IMR-90 (cell line): ENCODE measurements at places on chromosomes 6 and 20. TPM values are rescaled to one million over a fixed set of nuclear protein-coding genes. Genes with fewer than 3 reads are reported as not detected.
A peak's percentile ranks its signal among the peaks of the same experiment; 100 is the strongest.

The SLPI gene
- not detected in 2 replicates for polyA plus RNA-seq

The HSPA12B gene
- polyA plus RNA-seq, result not detected in 2 replicates

The AKAP12 gene
- polyA plus RNA-seq, result 50.0 and 56.0 TPM in 2 replicates

The RMND1 gene
- 10.6 and 13.1 TPM in 2 replicates for polyA plus RNA-seq

The CHRNA4 gene
- polyA plus RNA-seq, result not detected in 2 replicates

The FAM83B gene
- 0.02 TPM in 1 of 2 replicates, not detected in the other for polyA plus RNA-seq

The FAM229B gene
- 23.2 and 25.6 TPM in 2 replicates for polyA plus RNA-seq

The SOBP gene
- 0.60 and 0.99 TPM in 2 replicates for polyA plus RNA-seq

GRCh38 chr6:125507987-125508655, 206.4 kb upstream of the HDDC2 start:
- DNase-seq, result no peak

DNA sequence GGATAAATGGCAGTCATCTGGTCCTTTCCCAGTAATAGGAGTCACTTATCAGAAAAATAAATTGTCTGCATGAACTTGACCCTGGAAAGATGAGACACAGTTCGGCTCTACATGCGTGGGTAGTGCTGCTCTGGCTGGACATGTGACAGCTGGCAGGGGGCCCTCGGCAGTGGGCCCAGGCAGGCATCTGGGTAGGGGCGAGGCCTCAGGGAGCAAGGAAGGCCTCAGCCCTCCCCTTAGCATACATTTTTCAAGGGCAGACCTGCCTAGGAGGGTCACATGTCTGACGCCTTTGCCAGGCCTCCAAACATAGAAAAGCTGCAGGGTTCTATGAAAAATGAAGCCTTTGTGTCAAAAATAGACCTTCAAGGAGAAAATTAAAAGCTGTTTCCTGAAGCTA, 12.8 kb upstream of the ILRUN start:
- peak; percentile 83 for DNase-seq

DNA sequence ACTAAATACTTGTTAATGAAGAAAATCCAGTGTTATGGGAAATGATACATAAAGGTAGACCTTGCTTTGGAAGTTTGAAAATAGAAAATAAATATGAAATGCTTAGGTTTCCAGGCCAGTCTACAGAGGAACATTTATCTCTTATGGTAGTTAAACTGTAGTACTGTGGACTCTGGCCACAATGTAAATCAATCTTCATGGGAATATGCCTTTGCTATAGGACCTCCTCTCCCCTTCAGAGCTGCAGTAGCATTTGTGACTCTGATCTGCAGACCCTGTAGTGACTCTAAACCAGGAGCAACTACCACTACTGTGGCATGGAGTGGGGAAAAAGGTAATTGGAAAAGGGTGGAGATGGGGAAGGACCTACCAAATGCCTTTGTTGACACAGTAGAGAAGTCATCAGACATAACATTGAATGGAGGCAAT, 4.5 kb downstream of the HSPA1A start:
- DNase-seq, result no peak

GRCh38 chr6:119327810-119328209, 21.8 kb downstream of the MAN1A1 start:
- DNase-seq, result no peak

DNA sequence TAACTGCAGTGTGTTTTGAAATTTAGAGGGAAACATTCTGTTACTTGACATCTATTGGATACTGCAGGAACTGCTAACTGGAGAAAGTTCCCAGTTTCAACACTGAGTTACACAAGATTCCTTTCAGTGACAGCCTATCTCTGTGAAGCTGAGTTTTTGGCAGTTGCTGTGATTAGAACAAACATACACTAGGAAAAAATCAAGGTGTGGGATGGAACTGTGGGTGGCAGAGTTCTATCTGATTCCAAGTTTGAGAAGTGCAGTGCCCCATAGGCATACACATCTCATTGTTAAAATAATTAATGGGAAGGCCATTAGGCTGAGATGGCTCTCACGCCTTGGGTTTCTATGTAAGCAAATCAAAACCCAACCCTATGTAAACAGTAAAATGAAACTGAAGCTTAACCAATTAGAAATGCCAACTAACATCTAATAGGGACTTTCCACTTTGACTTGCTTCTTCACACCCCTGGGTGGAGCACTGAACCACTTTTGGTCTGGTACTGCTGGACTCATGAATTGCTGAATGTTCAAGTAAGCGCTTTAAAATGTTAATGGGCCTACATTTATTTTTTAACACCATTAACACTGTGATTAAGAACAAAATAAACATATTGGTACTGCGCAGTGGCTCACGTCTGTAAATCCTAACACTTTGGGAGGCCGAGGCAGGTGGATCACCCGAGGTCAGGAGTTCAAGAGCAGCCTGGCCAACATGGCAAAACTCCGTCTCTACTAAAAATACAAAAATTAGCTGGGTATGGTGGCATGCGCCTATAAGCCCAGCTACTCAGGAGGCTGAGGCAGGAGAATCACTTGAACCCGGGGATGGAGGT, 55.2 kb upstream of the TBC1D7 start:
- DNase-seq, result peak; percentile 54

DNA sequence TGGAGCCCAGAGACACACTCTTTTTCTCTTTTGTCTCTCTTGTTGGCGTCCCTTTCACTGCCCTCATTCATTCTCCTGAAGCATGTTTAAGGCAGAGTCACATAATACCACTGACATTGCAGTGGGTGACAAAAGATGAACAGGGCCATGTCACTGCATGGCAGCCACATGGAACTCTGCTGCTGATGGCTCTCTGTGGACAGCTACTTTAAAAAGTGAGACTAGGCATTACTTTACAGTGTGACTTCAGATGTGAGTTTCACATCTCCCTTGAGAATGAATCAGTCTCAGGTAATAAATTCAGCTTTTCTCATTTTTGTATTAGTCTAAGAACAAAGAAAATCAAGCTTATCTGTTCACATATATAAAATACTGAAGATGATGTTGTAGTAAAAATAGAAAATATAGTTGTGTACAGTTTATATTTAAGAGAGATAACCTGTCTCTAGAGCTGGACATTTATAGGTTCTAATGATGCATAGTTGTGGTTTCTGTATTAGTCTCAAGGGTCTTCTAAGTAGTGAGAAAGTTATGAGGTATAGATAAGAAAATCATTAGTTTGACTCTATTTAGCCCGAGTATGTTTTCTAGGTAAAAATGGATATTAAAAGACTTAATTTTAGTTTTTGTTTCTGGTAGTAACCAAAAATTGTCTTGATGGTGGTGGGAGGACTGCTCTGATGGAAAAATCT, 6.1 kb downstream of the MRS2 start:
- DNase-seq, result no peak

GRCh38 chr20:32189691-32190615, 17.6 kb downstream of the PLAGL2 start:
- DNase-seq, result peak; percentile 11

- no peak for DNase-seq
Measured at GRCh38 chr6:29824144-29824543, 3.5 kb upstream of the HLA-G start.

DNA sequence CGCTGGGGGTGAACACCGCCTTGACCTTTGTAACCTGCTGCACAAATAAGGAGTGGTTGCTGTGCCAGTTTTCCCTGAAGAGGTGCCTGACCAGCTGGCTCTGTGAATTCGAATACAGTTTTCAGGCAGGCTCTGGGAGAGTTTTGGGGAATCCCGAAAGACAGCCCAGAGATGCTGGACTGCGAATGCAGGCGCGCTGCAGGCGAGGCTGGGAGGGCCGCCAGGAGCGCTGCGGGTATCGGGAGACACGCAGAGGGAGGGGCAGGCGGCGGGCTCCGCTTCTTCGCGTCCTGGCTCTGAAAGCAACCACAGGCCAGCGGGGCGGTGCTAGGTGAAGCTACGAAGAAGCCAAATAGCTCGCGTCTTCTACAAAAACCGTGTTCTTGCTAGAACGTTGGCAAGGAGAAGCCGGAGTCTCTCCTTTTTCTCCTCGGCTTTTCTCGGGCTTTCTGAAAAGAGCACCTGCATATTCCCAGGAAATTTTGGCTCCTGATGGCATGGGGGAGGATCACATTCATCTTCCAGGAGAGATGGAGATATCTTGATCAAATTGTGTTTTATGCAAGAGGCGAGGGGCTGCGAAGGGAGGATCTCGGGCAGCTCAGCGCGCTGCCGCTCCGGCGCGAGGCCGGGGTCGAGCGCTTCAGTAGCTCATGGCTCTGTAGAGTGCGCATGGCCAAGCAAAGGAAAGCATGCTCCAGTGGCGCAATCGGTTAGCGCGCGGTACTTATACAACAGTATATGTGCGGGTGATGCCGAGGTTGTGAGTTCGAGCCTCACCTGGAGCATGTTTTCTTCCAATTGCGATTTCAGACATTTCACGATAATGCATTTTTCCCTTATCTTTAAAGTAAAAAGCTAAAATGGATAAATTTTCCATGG, 158.1 kb upstream of the ZNF184 start:
- DNase-seq, result peak; percentile 47

GRCh38 chr6:41427642-41428335, 92.4 kb downstream of the NCR2 start:
- DNase-seq, result no peak

DNA sequence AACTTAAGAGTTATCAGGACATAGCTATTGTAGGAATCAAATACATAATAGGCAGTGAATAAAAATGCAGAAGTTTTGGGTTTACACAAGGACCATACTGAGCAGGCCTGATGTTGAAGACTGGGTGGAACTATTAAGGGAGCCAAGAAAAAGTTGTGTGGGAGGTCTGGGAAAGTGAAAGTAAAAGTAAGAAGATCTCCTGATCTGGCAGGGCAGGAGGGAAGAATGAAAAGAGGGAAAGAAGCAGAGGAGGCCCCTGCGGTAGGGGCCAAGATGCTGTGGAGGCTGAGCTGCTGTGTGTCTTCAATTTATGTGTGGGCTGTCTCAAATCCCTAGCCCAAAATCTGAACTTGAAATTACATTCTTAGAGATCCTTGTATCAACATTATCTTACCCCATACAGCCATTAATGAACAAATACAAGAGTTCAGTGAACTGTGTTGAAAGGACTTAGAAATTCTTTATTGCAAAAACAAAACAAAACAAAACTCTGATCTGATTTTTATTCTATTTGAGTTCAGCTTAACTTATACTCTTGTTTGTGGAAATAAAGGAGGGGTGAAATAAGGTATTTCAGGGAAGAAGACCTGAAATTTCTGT, 1183.8 kb downstream of the HACE1 start:
- no peak for DNase-seq

DNA sequence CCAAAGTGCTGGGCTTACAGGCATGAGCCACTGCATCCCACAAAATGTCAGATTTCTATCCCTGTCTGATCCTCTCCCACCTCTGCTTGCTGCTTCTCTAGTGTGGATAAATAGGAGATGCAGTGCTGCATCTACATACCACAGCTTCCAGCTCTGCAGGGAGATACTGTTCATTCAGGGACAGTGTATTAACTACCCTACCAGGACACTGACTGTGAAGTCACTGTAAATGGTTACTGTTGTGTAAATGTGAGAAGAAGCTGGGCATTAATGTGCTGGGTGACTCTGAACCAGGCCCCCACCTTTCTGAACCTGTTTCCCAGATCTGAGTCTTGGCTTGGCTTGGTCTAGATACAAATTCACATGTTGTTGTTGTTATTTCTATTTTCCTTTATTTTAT, 488.6 kb upstream of the SULF2 start:
- no peak for DNase-seq

GRCh38 chr6:92354270-92354829, 1065.0 kb downstream of the EPHA7 start:
- DNase-seq, result peak; percentile 4

DNA sequence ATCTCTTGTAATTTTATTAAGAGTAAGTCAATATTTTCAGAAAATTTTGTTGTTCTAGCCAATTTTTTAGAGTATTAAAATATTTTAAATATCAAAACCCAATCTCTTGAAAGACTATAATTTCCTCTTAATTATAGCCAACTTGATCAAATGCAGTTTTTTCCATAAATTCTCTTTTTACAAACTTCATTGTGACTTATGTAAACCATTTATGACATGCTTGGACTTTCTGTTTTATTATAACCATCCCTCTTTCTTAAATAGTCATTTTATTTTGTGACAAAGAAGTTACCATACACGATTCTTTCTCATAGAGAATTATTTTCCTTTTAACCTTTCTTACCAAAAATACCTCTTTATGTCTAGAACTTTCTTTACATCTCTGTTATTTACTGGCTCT, 1075.5 kb downstream of the KHDRBS2 start:
- no peak for DNase-seq

GRCh38 chr6:125114248-125114858, 39.2 kb upstream of the TPD52L1 start:
- peak; percentile 61 for DNase-seq

DNA sequence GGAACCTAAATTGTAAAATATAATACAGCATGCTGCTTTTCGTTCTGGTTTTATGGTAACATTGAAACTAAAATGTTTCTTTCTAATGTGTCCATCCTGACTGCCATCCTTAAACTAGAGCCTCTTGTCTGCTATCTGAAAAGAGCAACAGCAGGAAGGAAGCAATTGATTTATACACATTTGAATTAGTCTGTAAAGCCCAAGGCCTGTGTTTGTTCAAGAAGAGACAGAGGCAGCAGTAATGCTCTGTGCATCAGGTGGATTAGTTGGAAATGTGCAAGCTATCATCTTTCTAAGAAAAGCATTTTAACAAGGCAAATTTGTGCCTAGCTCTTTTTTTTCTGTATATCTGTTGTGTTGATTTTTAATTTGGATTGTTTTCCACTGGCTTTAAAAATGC, 128.6 kb downstream of the SCAF8 start:
- DNase-seq, result no peak

DNA sequence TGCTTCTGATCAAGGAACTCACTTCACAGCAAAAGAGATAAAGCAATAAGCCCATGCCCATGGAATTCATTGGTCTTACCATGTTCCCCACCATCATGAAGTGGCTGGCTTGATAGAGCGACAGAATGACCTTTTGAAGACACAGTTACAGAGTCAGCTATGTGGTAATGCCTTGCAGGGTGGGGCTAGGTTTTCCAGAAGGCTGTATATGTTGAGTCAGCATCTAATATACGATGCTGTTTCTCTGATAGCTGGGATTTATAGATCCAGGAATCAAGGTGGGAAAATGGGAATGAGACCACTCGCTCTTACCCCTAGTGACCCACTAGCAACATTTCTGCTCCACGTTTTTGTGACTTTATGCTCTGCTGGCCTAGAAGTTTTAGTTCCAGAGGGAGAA, 220.7 kb upstream of the RSPO3 start:
- no peak for DNase-seq

DNA sequence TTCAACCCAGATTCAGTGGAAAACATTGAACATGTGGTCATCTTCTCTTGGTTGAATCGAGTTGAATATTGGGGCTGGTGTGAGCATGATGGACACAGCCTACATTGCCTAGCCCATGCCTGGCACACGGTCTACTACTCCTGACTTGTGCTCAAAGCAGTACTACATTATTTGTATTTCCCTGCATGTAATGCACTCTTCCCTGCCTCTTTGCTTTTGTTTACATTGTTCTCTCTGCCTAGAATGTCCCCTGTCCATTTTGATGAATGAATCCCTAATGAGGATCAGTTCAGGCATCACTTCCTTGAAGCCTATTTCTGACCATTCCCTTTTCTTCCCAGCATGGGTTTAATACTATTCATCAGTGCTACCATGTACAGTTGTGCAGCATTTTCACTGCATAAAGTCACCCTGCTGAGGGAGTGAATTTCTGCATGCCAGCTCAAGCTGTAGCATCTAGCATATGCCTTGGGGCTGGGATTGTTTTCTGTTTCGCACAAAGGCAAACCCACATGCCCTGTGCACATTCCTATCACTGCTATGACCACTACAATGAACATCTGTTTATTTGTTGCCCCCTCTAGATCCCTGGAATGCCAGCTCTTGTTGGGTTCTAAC, 75.3 kb upstream of the CCN6 start:
- DNase-seq, result no peak

GRCh38 chr20:61514396-61514795, 262.3 kb downstream of the CDH4 start:
- DNase-seq, result no peak
